Lung (tissue), 17 donors: ENCODE measurements at places on chromosomes 3 and 15. TPM values are rescaled to one million over a fixed set of nuclear protein-coding genes. Genes with fewer than 3 reads are reported as not detected.

The DUOXA1 gene
- total RNA-seq = 42.6 TPM

GRCh38 chr15:36024031-36024688, 478.2 kb upstream of the DPH6 start:
- DNase-seq = peak; percentile 67

GRCh38 chr15:73264881-73265280, 103.9 kb downstream of the HCN4 start:
- no peak for DNase-seq

The CHRFAM7A gene
- 7.4 TPM for total RNA-seq

The HMCES gene
- total RNA-seq = 35.6 TPM

GRCh38 chr3:49813497-49814174, at the start of gene UBA7:
Gene UBA7 (minus strand): TSS chr3:49813953. CDS start chr3:49813787, 166 bp downstream.
- peak; percentile 78 for DNase-seq

The SCAMP2 gene
- 51.2 TPM for total RNA-seq

The ECE2 gene
- total RNA-seq = 0.15 TPM

DNA sequence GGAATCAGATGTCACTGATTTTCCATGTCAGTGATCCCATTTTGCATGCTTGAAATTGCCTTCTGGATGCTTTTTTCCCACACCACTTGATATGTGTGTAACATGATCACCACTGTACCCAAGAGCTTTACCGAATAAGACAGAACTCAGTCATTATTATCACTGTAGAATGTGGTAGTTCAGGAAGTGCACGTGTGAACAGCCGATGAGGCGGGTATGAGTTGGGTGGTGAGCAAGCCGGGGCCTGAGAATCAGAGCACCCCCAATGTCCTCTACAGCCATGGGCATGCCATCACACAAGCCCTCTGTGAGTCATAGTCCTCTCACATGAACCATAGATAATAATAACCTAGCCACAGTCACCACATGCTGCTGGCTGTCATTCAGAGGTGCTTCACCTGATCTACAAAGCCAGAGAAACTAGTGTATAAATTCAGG, 470.8 kb downstream of the SOX2 start:
- DNase-seq = no peak

GRCh38 chr3:183108470-183108869, 9.2 kb upstream of the MCCC1 start:
- no peak for DNase-seq

The RBP2 gene
- total RNA-seq = 1.1 TPM

GRCh38 chr3:195365371-195365770, 77.4 kb downstream of the ACAP2 start:
- DNase-seq = no peak

GRCh38 chr15:83192742-83193141, 14.9 kb downstream of the HDGFL3 start:
- DNase-seq = no peak

The IMPG2 gene
- total RNA-seq = 0.15 TPM

- DNase-seq = no peak
These were observed 161.4 kb downstream of the CHSY1 start for GRCh38 chr15:101090428-101090790.
